ENCODE measurements at places on chromosomes 7 and 10.
A peak's percentile ranks its signal among the peaks of the same experiment; 100 is the strongest.

DNA sequence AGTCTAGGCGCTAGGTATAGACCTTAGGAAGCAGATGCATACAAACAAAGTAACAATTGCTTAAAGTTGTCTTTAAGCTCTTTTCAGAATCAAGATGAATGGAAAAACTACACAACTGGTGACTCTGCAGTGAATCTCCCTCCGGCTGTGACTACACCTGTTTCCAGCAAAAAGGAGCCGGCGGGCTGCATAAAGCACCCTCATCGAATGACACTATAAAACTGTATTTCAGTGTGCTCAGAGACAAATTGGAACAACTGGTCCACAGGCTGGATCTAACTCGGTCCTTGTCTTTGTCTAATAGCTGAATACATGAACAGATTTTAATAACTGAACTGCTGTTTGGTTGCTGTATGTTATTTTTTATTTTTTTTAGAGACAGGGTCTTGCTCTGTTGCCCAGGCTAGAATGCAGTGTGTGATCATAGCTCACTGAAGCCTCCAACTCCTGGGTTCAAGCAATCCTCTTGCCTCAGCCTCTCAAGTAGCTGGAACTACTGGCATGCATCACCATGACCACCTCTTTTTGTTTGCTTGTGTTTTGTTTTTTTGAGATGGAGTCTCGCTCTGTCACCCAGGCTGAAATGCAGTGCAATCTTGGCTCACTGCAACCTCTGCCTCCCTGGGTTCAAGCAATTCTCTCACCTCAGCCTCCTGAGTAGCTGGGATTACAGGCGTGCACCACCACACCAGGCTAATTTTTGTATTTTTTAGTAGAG lies 64.2 kb upstream of the SVIL start:
- no peak for DNase-seq

- DNase-seq, result no peak
These were observed 4.8 kb downstream of the LAMB1 start for GRCh38 chr7:107998150-107998549.

- DNase-seq, result no peak
These were observed 17.7 kb upstream of the NODAL start for GRCh38 chr10:70459061-70459773.

- DNase-seq, result peak; percentile 9
These were observed 27.4 kb downstream of the ADAMTS14 start for GRCh38 chr10:70699659-70700174.

- peak; percentile 94 for DNase-seq
These were observed at the start of gene ANLN for GRCh38 chr7:36389371-36390198. Gene ANLN (plus strand): TSS chr7:36389862. CDS start chr7:36390027, 165 bp downstream.

DNA sequence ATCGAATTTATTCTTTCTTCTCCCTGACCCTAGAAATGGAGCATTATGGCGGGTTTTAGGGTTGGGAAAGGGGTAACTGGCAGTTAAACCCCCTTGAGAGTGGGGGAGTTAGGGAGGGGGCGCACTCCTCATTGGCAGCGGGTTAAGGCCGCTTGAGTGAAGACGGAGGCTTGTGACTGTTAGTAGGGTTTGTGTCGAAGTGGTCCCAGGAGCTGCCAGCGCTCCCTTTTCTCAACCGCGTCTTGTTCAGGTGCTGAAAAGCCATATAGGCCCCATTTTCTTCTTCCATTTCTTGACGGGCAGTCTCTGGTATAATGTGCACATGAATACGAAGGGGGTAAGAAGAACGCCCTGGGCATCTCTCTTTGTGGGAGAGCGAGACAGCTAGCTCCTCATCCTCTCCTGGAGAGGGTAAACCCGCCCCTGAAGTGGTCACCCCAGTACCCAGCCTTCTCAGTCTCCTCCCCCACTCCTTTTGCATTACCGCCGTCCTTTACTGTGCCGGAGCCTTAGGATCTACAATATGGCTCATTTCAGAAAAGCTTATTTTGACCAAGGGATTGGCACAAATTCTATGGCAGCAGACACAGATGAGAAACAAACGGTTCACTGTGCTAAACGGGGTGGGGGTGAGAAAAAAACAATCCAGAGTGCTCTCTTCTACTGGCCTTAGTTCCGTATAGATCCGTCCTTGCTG lies 836 bp downstream of the KMT2E start:
- no peak for DNase-seq

DNA sequence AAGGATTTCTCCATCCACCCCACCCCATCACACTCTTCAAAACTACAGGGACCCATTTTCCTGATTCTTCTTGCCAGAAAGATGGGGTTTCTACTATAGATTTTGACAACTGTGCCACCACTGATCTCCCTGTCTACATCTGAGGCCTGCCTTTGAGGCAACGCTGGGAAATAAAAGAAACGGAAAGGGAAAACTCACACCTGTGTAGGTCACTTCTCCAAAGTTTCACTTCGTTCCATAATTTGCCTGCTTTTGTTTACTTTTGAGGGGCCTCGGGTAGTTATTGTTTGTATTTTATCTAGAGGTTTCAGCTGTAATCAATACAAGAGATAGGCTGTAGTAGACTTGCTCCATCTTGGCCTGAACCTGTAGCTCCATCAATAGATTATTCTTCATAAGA lies 56.1 kb downstream of the RAPGEF5 start:
- no peak for DNase-seq

DNA sequence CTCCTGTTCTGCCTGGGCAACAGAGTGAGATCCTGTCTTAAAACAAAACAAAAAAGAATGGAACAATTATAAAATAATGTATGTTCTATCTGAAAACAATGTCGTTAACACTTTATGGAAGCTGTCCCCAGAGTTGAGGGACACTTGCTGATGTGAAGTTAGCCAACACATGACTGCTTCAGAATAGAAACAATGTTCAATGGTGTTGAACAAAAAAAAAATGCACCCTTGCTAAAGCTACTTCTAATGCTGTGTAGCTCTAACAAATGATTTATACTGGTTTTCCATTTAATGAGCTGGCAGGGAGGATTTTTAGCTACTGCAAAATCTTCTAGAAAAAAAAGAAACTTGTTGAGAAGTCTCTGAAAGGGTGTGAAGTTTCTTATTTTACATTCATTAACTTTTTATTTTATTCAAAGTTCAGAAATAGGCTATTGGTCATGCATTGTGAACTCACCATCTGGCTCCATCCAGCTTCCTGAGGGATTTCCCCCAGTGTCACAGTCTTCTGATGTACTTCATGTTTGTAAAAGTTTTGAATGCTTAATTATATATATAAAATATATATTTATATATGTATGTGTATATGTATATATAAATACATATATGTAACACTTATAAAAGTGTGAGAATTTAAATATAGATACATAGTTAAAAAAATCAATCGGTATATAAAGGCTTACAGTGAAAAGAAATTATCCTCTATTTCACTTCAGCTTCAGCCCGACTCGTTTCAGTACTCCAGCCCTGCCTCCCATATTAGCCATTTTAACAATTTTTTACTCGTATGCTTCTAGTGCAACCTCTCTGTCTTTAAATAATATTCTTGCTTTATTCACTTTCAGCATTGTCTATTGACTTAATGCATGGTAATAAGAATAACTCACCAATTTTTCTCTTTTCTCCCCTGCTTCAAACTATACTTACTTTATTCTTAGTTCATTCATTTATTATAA lies 35.0 kb downstream of the HDAC9 start:
- DNase-seq, result no peak

DNA sequence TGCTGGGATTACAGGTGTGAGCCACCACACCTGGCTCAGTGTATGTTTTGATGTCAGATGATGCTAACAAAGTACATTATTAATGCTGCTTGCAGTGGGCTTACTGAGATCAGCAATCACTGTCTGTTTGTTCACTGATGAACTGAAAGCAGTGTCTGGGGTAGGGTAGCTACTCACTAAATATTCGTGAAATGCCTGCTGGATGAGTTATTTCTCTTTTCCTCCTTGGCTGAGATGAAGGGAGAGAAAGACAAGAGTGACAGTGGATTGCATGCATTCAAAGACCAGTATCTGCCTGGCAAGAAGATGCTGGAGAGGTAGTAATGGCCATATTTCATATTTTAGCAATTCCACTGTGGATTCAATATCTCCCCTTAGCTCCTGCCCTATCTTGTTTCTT lies 32.3 kb downstream of the FAM107B start:
- DNase-seq, result no peak

DNA sequence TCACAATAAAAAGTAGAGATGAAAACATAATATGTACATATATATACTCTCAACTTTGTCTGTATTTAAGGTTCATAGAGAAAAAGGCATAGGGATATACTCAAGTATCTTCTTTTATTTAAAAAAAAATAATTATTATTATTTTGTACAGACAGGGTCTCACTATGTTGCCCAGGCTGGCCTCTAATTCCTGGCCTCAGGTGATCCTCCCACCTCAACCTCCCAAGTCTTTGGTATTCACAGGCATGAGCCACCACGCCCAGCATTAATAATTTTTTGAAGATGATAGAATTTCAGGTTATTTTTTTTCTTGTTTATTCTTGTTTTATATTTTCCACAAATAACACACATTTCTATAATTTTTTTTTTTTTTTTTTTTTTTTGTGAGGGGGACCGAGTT lies 113.8 kb downstream of the PLXNA4 start:
- no peak for DNase-seq

DNA sequence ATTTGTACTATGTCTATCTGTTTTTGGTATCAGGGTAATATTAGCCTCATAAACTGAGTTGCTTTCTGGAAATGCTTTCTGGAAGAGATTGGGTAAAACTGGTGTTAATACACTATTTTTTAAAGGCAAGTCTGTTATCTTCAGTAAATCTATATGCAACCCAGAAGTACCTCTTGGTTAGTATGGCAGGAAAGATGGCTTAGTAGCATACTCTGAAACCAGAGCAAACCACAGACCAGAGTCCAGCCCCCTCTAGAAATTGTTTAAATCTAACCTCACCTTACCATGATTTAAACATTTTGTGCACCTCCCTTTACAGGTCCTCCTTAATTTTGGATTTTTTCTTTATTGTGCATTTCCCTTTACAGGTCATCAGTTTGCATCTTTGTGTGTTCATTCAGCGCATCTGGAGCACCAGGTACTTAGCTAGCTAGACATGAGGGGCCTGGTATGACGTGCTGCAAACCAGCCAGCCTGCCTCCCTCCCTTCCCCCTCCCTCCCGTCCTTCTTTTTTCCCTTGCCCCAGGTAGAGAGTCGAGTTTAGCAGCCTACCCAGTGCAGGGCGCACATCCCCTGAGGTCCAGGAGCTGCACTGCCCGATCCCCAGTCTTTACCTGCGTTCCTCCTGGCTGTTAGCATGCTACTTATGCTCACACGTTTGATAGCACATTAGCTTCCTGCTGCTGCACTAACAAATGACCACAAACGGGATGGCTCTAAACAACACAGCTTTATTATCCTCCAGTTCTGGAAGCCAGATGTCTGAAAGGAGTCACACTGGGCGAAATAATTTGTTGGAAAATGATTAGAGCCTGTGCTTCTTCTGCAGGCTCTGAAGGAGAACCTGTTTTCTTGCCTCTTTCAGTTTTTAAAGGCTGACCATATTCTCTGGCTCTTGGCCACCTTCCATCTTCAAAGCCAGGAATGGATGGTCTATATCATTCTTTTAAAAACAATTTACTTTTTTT lies 299.9 kb upstream of the HABP2 start:
- no peak for DNase-seq

- DNase-seq, result no peak
These were observed 50.0 kb downstream of the PRPF18 start for GRCh38 chr10:13636776-13637175.

DNA sequence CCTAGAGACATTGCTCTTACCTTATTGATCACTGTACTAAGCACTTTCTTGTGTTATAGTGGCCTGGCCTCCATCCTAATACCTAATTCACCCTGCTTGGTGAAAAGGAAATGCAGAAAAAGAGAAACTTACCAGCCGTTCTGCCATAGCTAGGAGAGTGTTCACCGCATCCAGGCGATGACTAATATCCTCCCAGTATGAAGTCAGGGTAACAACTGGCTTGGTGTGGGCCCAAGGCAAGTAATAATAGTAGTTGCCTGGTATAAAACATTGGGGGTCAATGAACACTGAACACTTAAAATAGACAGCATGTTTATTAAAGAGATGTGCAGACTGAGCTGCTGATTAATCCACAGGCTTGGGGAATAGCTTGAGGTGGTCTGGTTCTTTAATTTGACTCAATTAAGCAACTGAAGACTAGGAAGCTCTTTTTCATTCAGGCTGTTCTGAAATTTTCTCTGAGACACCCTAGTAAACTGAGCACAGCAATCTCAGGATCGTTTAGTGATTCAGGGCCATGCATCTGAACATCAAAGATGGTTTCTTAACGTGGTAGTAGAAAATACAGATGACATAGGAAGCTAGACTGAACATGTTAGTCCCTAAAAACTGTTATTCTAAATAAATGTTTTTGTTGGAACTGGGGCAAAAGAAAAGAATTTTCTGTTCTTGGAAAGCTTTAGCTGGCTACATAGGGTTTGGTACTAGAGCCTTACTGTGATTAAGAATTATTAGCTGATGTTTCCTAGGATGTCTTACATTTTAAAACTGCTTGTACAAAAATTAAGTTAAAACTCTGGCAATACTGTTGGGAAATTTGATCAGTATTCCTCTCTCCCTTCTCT lies 102.2 kb downstream of the MYOF start:
- DNase-seq, result no peak

DNA sequence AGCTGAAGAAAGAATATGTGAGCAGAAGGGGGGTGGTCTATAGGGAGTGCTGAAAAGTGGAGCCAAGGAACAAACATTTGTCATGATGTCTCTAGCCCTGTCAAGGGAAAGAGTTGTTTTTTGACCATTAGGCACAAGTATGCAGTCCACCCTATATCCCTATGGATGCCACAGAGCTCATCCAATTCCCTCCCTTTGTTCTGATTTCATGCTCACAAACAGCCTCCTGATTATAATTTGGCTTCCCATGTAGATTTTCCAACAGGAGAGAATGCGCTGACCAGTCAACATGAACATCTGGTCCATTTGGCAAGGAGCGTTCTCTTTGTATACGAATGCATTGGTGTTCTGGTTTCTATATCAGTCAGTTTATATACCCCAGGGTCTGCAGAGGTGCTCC lies 12.1 kb upstream of the CEP41 start:
- no peak for DNase-seq

- DNase-seq, result no peak
These were observed 553.8 kb downstream of the GLRX3 start for GRCh38 chr10:130689743-130690626.

DNA sequence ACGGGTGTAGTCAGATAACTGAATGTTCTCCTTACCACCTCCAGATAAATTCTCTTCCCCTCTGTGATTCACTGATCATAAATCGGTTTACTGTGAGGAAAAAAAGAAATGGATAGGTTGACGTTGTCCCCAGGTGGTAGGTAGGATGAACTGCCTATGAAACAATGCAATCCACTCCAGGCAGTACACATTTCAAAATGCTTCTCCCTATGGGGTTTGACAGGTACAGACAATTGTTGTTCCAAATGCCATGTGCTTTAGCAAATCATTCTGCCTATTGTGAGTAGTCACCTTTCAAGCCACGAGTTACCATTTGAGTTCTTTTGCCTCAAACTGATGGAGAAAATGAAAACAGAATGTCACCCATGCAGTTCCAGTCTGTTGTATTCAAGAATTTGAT lies 21.8 kb downstream of the VIM start:
- DNase-seq, result no peak
